Inflammatory macrophage treated with lipopolysaccharide for 1 hour (primary cell): ENCODE measurements at places on chromosomes 7 and 10.

DNA sequence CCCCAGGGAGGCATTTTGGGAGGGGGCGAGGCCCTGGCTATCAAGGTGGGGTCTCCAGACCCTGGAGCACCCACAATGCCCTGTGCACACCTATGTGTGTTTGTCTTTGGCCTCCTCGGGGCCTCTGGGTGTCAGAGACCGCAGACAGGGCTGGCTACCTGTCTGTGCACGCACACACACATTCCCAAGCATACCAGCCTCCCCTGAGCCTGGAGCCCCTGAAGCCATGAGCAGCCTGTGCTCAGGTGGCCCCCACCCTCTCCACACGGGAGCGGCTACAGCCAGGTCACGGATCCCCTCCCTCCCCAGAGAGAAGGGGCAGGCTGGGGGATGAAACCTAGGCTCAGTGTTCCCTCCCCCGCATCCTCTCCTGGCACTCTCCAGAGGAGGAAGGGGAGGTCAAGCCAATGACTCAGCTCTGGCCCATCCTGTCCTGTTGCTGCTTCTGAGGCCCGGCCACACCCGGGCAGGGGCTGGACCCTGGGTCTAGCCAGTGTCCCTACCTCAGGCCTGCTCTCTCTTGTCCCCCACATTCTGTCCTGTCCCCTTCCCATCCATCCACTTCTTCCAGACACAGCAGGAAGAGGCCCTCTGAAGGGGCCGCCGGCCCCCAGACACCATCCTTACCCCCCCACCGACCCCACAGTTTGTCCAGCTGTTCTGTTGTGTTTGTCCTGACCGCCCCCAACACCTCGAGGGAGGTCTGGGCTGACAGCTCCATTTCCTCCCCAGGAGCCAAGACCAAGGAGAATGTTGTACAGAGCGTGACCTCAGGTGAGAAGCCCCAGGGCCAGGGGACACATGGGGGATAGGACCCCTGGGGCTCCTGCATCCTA is 720 bp downstream of the SNCG start:
- no peak for DNase-seq

GRCh38 chr10:20625868-20626267 is 271.2 kb downstream of the NEBL start:
- DNase-seq, result no peak

- DNase-seq, result no peak
These were observed 169.8 kb upstream of the GRB10 start for GRCh38 chr7:50952544-50952943.

- no peak for DNase-seq
These were observed 253.1 kb downstream of the PTEN start for GRCh38 chr10:88116481-88116880.

GRCh38 chr7:104927055-104927454 is 87.0 kb upstream of the KMT2E start:
- DNase-seq, result no peak

DNA sequence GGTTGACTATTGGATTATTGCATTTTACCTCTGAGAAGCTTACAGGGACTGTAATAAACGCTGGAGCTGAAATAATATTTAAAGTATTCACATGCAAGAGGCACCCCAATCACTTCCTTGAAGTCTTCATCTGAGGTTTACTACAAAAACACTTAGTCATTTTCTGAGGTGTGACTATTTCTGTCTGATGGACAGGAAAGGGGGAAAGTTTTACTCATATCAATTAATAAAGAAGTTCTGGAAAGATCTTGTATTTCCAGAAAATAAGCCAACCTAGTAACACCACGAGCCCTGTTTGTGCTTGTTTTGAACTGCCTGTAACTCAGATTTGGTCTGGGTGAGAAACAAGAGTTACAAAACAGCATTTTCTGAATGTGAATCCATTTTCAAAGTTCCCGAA is 63.9 kb upstream of the PRKCQ start:
- DNase-seq, result no peak

GRCh38 chr10:122577311-122577885 is 16.8 kb downstream of the DMBT1 start:
- DNase-seq, result no peak

DNA sequence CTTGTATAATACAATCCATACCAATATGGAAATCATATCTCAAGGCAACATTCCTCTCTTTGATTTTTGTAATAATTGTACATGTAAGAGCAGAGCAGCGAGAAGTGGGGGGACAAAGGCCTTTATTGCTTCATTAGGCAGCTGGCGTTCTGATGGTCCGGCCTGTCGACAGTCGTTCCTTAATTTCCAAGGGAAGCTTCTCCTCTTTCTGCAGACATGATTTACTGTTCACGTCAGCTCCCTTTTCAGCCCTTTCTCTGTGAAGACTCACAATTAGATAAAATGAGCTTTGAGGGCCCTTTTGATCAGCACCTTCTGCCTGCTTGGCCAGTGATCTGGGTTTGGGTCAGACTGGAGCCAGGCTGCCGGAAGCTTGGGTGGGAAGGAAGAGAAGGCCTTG is 65.6 kb upstream of the CTBP2 start:
- DNase-seq, result no peak

GRCh38 chr7:1856161-1856887 is 186.2 kb downstream of the ELFN1 start:
- no peak for DNase-seq

DNA sequence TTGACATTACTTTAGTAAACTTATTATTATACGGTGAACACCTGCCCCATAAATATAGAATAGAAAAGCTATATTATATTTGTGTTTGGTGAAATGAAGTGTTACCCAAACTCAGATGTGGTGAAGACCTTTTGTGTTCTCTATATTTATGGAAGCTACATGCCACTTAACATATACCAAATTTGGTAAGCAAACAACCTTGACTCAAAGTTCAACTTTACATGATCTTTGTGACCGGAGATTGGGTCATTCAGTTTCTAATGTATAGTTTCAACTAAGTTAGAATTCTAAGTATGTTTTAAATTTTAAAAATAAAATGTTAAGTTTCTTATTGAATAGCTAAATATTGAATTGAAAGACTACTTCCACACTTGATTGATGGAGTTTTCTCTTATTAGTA is 288.6 kb upstream of the SEMA3D start:
- DNase-seq, result no peak

DNA sequence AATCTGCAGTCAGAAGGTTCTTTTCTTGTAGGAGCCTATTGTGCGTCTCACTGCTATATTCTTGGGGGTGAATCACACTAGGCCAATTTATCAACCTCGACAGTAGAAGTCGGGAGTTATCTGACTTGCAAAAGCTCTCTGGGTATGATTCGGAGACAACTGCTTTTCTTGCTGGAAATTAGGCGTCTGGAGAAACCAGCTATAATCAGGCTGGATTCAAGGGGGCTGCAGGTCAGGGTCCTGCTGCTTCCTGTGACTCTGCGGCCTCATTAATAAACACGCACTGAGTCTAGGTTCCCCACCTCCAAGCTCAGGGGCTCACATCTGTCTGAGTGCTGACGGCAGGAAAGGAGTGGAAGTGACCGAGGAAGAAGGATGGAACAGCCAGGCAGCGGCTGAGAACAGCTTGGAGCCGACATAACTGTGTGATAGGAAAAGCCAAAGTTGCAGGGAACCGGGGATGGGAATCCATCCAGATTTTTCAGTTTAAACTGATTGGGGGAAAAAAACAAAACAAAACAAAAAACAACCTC is 184.6 kb downstream of the FANK1 start:
- no peak for DNase-seq

DNA sequence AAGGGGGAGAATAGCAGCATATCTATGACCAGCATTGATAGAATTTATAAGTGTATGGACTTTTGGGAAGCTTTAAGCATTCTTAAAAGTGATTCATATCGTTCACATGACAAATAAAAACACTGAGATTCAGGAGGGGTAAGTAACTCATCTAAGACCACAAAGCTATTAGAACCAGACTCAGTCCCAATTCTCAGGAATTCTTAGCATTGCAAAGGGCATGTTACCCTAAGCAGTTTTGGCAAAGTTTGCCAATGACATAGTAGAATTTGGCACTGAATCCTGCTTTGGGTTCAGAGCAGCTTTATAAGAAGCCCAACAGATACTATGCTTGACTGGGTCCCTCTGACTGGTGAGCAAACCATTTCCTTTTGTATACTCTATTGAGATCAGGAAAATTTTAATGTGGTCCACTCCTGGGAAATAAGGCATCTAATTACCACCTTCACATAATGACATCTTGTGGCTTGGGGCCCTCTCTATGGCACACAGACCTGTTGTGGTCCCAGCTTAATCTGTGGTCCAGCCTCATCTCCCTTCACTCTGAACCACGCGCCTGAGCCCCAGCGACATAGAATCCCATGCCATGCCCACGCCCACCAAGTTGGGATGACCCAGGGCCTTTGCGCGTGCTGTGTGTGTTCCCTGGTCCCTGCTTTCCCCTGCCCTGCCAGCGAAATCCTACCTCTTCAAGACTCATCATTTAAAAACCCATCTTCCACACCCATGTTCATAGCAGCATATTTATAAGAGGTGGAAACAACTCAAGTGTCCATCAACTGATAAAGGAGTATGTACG is 37.5 kb upstream of the DOCK1 start:
- DNase-seq, result no peak

GRCh38 chr7:159114981-159115380 is 29.7 kb downstream of the VIPR2 start:
- DNase-seq, result no peak

- no peak for DNase-seq
These were observed 113.3 kb downstream of the TACC2 start for GRCh38 chr10:122102146-122102868.

DNA sequence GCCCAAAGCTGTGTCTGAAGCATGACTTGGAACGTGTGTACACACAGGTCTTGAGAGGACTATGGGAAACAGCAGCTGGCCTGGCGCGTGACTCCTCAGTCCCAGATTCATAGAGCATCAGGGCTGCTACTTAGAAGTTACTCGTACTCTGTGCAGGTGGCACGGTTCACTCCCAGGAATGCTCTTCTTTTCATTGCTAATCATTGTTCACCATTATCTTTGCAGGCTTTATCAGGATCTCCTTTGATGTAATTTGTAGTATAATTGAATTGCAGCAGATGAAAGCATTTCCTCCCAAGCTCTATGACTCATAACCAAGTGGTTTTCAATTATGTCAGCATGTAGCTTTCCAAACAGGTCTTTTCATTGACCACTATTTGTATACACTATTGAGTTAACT is 938.9 kb downstream of the NRG3 start:
- no peak for DNase-seq

DNA sequence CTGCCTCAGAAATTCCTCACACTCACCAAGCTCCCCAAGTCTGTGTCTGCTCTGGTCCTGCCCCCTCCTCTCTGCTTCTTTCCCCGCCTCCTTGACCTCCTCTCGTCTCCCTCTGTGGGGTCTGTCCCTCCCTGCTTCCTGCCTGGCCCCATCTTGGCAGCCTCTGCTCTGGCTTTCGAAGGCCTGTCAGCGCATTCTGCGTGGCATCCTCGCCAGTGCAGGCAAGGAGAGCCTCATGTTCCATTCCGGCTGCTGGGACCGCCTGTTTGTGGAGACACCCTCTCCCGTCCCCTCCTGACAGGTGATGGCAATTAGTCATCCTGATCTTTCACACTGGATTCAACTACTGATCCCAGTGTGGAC is 51.7 kb upstream of the COL13A1 start:
- DNase-seq, result no peak
